ENCODE measurements at places on chromosomes 11 and 22.

GRCh38 chr11:74417860-74418508, 19.8 kb upstream of the PGM2L1 start:
- no peak for DNase-seq

DNA sequence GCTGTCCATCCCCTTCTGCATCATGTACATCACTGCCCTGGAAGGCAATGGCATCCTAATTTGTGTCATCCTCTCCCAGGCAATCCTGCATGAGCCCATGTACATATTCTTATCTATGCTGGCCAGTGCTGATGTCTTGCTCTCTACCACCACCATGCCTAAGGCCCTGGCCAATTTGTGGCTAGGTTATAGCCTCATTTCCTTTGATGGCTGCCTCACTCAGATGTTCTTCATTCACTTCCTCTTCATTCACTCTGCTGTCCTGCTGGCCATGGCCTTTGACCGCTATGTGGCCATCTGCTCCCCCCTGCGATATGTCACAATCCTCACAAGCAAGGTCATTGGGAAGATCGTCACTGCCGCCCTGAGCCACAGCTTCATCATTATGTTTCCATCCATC, 337 bp downstream of the OR52B6 start:
- DNase-seq: no peak

- DNase-seq: no peak
Observed at GRCh38 chr11:15638386-15638787, 523.7 kb downstream of the INSC start.

DNA sequence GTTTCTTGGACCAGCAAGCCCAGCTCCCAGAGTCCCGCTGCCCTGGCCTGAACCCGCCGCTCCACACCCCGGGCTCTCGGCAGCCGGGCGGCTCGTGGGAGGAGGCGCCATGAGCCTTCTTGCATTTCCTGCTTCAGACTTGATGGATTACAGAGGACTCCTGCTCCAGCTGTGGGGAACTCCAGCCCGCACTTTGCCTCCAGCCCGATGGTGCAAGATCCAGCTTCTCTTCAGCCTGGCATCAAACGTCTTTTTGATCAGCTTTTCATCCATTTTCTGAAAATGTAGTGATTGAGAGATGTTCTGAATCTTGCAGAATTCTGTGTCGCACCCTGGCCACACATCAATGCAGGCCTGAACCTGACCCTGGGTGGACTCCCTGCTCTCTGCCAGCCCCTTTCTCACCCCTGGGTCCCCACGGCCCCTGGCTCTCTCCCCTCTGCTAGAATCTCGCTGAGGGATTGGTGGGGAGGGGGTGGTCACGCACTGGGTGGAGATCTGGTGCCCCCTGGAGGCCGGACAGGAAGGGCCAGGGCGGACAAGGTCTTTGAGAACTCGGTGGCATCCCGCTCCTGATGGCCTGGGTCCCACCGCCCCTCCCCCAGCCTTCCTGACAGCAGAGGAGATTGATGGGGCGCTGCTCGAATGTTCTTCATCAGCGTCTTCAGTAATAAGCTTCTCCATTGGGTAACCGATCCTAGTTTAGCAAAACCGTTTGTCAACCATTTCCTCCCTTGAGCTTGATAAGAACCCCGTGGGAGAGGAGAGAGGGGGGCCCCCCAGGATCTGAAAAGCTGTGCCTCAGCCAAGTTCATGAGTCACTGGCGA, 12.1 kb upstream of the NFAM1 start:
- DNase-seq: peak; percentile 70

- DNase-seq: peak; percentile 53
Observed at GRCh38 chr11:109939166-109939810, 153.9 kb upstream of the ZC3H12C start.
